Stimulated activated CD8-positive, alpha-beta memory T cell treated with anti-CD3 and anti-CD28 coated beads, Interleukin-15, amount 100 ng/mL, for 48 hours (primary cell): ENCODE measurements at places on chromosomes 7 and 10.

DNA sequence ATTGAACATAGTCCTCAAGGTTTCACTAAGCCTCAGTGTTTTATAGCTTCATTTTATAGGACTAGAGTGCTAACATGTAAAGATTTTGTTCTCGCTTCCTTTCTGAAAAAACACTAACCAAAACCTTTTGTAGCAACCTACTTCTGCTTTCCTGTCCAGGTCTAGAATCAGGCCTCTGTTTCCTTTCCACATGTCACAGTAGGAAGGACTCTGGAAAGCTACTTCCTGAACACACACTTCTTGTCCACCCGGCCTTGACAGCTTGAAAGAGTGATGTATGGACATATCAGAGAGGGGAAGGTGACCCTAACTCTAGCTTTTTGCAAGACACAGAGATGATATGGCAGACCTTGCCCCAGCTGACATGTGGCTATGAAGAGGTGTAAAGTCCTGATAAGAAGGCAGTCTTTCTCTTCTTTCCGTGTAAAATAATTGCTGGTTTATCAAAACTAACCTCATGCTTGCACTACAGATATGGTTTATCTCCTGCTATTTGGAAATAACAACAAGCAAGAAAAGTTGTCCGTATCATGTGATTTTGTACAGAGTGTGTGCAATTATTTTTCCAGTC, 175.4 kb downstream of the SKAP2 start:
- DNase-seq: no peak

- DNase-seq: no peak
These were observed 205.2 kb downstream of the PRPF18 start for GRCh38 chr10:13792006-13792405.

- DNase-seq: no peak
These were observed 51.8 kb upstream of the CHST3 start for GRCh38 chr10:71912431-71912830.

GRCh38 chr10:77601488-77601887, 36.1 kb downstream of the KCNMA1 start:
- DNase-seq: no peak

DNA sequence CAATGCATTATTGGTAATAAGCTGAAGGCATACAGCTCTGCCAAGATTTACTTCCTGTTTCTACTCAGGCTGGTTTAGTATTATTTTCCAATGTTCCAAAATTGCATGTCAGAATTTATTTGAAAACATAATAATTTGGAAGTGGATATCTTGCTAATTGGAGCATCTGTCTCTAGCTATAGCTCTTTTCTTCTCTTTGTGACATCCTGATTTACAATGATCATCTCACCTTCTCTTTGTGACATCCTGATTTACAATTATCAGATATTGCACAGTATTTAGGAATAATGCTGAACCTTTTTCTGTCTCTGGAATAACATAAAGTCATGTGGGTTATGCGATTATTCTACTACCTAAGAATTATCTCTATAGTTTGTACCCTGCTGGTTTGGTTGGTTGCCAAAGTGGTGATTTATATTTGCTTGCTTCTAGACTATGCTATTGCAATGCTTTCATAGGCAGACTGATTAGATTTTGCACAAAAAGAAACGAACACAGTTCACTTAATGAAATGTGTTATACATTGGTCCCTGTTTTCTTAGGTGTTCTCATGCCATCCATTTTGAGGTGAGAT, 44.3 kb upstream of the CABCOCO1 start:
- DNase-seq: no peak
